ENCODE measurements at places on chromosomes 6 and 20.
A peak's percentile ranks its signal among the peaks of the same experiment; 100 is the strongest.

- DNase-seq: no peak
These were observed 111.3 kb downstream of the ADGRG6 start for GRCh38 chr6:142413111-142413510.

- no peak for DNase-seq
These were observed 157.1 kb downstream of the AKAP7 start for GRCh38 chr6:131292145-131292938.

DNA sequence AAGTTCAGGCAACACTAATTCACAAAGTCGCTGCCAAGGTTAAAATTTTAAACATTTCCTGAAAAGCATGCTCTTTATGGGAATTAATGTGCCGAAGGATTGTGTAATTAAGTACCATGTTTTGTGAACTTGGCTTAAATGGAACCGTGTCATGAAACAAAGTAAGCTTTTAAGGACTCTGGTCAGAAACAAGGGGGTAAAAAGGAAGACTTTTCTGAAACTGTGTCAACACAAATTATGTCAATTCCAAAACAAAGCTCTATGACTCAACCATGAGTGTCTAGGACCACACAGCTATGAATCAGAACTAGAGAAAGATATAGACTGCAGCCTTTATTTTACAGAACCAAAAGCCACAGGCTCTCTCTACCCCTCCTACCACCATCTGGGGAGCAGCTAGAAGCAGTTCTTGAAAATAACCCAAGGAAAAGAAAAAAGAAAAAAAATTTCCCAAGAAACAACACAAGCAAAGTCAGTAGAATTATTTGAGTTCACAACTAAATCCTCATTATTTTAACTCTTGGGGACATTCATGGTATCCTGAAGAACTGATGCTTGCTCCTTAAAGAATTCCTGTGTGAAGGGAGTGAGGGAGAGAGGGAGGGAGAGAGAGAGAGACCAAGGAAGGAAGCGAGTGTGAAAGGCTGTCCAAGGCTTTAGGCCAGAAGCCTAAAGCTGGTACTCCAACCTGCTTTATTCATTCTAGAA is 81.9 kb downstream of the ZMYND8 start:
- peak; percentile 82 for DNase-seq

- no peak for DNase-seq
These were observed 129.5 kb upstream of the SUPT3H start for GRCh38 chr6:45507186-45507585.

DNA sequence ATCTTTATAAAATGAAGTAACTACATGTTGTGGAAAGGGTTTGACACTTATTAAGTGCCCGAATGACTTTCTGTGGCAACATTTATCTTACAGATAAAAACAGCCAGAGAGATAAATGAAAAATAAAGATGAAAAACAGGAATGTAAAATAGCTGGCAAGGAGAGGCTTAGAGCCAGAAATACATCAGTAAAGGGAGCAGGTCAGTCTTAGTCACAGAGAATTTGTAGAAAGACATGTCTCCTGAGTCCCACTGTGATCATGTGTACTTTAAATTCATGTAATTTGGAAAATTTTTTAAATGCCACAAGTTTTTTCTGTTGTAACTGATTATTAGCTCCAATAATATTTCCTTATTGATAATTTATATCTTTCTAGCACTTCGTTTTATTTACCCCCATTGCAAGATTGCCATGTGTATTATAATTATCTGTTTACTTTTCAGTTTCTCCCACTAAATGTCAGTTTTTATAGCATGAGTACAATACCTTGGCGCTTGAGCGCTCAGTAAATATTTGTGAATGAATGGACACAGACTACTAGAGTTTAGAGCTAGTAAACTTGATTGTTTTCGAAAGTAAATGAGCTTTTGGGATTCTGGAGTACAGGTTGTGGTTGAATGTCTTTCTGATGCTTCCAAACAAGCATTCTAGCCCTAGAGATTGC is 15.2 kb downstream of the TAB2 start:
- DNase-seq: no peak

All from smooth muscle cell of the brain vasculature (primary cell).